ENCODE measurements at places on chromosomes 2 and 18. TPM values are rescaled to one million over a fixed set of nuclear protein-coding genes. Genes with fewer than 3 reads are reported as not detected.

GRCh38 chr18:56089612-56090258, 501.7 kb upstream of the TCF4 start:
- ATAC-seq = no peak

GRCh38 chr18:42184685-42185477, 229.8 kb downstream of the PIK3C3 start:
- no peak for ATAC-seq

GRCh38 chr2:55157474-55157884, 74.6 kb downstream of the CLHC1 start:
- ATAC-seq = no peak

DNA sequence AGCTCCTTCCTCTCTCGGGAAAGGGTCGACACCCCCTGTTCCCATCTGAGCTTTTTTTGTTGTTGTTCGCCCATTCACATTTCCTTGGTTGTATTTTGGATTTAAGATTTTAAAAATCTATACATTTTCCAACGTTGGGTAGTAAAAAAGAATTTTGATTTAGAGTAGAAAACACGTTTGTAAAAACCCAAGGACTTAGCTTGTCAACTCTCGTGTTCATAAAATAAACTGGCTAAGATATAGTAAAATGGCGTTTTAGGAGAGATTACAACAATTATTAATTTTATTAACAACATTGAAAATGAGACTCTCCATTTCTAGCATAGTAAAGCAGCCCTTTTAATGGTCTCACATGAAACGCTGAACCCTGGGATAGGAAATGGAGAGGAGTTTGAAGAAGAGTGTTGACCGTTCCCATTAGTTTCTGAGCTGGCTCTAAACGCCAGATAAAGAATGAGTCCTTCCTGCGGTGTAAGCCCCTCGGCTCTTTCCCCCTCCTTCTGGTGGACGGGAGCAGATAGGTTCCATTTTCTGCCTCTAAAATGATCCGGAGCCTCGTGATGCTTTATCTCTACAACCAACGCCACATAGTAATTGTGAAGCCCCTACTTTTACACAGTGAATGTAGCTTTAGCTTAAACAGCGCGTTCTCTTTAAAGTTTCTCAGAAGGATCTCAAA, 24.0 kb upstream of the ZNF516 start:
- peak; percentile 33 for ATAC-seq

Gene ERCC3
- 30.0 TPM for total RNA-seq

Gene KCNF1
- total RNA-seq = 1.0 TPM

Gene ADGRF3
- total RNA-seq = 0.63 TPM

DNA sequence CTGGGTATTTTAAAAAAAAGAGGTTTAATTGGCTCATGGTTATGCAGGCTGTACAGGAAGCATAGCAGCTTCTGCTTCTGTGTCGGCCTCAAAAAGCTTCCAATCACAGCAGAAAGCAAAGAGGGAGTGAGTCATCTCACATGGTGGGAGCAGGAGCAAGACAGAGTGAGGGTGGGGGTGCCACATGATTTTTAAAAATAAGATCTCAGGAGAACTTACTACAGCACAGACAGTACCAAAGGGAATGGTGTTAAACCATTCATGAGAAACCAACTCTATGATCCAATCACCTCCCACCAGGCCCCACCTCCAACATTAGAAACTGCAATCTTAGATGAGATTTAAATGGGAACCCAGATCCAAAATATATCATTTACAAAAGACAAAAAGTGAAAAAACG, 14.6 kb downstream of the ZNF519 start:
- ATAC-seq = no peak

All from motor neuron (in vitro differentiated cells).